ENCODE measurements at places on chromosomes 11 and 22. TPM values are rescaled to one million over a fixed set of nuclear protein-coding genes. Genes with fewer than 3 reads are reported as not detected.

The FAM180B gene
- not detected for total RNA-seq

The PHLDB1 gene
- 3.0 TPM for total RNA-seq

The OR8K1 gene
- total RNA-seq = not detected

The RFPL3 gene
- not detected for total RNA-seq

The IGSF9B gene
- total RNA-seq = 36.0 TPM

The TRPM5 gene
- not detected for total RNA-seq

The MRGPRE gene
- total RNA-seq = not detected

The MCAM gene
- 8.9 TPM for total RNA-seq

The MS4A4E gene
- total RNA-seq = not detected

The OR8J1 gene
- total RNA-seq = not detected

The LDHAL6A gene
- not detected for total RNA-seq

The PIWIL4 gene
- 0.16 TPM for total RNA-seq

The CPT1A gene
- 15.4 TPM for total RNA-seq

The SNRPD3 gene
- total RNA-seq = 221 TPM

The HTR3A gene
- total RNA-seq = not detected

The FAM83F gene
- total RNA-seq = 3.6 TPM

The MRPL16 gene
- 104 TPM for total RNA-seq

The HSPB2 gene
- total RNA-seq = not detected

The OR5AN1 gene
- not detected for total RNA-seq

The OR8D1 gene
- not detected for total RNA-seq

The TM7SF2 gene
- total RNA-seq = 12.3 TPM

The OR10D3 gene
- total RNA-seq = not detected

The NPAS4 gene
- not detected for total RNA-seq

The DGCR6 gene
- total RNA-seq = 2.1 TPM

The RBMXL2 gene
- not detected for total RNA-seq

The SLC16A8 gene
- not detected for total RNA-seq

The PRG3 gene
- not detected for total RNA-seq

The ALDH3B1 gene
- not detected for total RNA-seq

The PATE2 gene
- total RNA-seq = not detected

The HEPN1 gene
- not detected for total RNA-seq

The PLEKHA7 gene
- total RNA-seq = 5.1 TPM

The OR52A1 gene
- total RNA-seq = not detected

Data from activated naive CD8-positive, alpha-beta T cell treated with anti-CD3 and anti-CD28 coated beads for 36 hours (primary cell).